ENCODE measurements at places on chromosomes 11 and 22. TPM values are rescaled to one million over a fixed set of nuclear protein-coding genes. Genes with fewer than 3 reads are reported as not detected.

- DNase-seq = peak; percentile 95
Observed at GRCh38 chr11:9759519-9760192, 95.8 kb downstream of the SWAP70 start.

GRCh38 chr22:32531931-32532819 lies 57.6 kb downstream of the FBXO7 start:
- peak; percentile 58 for DNase-seq

DNA sequence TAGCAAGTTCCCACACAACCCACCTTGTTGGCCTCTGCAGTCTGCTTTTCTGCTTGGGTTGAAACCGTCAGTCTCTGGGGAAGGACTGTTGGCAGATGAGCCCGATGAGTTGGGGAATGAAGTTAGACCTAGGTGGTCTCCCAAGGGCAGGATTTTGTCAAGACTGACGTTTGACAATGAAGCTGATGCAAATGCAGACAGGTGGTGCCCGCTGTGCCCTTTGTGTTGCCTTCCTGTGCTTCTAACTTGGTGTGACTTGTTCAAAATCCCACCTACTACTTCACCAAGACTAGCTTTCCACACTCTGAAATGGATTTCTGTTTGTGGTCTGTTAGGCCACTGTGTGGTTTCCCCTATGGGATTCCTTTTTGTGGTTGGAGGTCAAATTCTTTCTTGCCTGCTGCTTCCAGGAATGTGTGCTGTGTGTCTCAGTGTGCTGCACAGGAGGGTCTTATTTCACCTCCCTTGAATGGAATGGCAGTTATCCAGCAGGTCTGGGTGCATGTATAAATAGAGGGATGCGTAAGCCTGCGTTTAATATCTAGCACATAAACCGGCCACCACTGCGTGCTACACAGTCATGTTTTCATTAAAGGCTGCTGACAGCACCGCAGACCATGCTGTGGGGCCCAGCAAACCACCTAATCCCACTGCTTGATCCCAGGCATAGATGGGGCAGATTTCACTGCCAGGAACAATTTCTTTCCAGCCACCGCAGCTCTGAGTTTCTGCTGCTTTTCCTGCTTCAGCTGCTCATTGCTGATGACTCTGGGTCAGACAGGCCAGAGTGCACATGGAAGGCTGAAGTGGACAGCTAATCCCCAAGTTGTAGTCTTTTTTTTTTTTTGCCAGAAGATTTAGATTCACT lies 44.8 kb downstream of the ADAMTS8 start:
- no peak for DNase-seq

DNA sequence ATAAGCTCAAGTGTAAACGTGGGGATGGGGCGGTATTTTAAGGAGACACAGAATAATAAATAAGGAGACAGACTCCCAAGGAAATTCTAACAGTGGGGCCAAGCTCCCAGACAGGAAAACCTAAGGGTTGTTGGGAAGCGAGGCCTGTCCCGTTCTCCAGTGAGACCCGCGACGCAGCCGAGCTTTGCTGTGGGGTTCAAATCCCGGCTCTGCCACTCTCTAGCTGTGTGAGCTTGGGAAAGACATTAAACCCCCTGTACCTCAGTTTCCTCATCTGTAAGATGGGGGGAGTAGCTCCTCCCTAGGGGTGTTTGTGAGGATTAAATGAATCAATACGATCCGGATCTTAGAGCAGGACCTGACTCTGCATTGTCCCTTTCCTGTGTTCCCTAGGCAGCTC lies 106.8 kb downstream of the TRIM29 start:
- no peak for DNase-seq

- DNase-seq = no peak
Observed at GRCh38 chr11:13227676-13228255, 49.8 kb upstream of the BMAL1 start.

DNA sequence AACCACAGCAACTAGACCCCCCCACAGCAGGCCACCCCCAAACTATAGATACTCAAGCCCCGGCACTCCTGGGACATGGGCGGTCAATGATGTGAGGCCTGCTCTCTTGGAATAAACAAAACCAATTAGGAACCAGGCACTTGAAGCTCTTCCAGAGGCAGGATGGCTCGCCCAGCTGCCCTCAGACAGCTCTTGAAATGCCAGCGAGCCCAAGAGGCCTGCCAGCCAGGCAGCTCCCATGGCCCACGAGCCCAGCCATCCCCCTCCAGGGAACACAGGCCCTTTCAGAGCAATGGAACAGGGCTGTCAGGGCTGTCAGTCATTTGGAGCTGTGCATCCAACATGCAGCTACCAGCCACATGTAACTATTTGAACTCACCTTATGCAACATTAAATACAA lies 34.0 kb upstream of the TFIP11 start:
- DNase-seq = no peak

- DNase-seq = no peak
Observed at GRCh38 chr11:33185756-33186155, 24.5 kb upstream of the CSTF3 start.

DNA sequence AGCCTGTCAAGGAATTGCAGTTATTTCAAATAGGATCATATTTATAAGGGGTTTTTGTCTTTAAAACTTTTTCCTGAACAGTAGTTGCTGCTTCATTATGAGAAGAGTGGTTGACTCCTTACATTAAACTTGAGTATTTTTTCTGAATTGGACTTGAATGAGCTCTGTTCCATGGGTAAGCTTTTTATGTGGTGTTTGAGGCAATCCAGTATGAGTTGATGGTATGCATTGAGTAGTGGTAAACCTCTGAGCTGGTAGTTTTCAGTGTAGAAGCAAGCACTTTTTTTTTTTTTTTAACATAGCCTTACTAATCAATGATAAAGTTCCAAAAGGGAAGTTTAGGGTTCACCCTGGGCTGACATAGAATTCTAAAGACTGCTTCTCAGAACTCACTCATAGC lies 3.4 kb downstream of the KMT2A start:
- no peak for DNase-seq

DNA sequence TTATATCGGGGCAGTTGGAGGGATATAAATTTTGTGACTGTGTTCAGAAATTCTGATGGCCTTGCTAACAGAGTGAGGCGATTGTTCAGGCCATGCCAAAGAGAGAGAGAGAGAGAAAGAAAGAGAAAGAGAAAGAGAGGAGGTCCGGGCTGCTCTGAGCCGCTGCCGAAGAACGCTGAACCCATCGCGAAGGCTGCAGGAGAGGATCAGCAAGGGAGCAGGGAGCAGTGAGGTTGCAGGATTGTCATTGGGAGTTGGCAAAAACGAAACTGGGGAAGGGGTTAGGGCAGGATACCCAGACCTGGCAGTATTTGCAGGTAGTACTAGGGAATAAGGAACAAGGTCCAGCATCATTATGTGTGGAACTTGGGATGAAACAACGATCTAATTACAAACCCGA lies 537.1 kb downstream of the INSC start:
- DNase-seq = no peak

DNA sequence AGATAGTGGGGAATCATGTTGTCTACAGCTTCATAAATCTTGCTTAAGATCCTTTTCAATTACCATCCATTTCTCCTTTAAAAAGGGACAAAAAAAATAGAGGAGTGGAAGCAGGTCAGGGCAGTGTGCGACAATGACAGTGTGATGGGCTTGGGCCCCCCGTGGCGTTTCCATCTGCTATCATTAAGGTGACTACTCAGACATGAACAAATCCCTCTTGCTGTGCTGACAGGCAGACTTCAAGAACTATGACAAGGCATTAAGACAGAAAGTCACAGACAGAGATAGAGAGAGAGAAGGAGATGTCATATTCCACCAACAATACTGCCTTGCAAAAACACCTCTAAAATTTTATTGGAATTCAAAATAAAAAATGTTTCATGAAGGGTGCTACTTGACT lies 263.2 kb downstream of the DCDC1 start:
- no peak for DNase-seq

- DNase-seq = peak; percentile 88
Observed at GRCh38 chr11:2778630-2779498, 79.1 kb upstream of the KCNQ1OT1 start.

GRCh38 chr11:131713529-131714134 lies 343.2 kb downstream of the NTM start:
- no peak for DNase-seq

- no peak for DNase-seq
Observed at GRCh38 chr22:43488031-43488866, 76.4 kb downstream of the MPPED1 start.

GRCh38 chr11:35182317-35182939 lies 43.5 kb downstream of the CD44 start:
- DNase-seq = no peak

DNA sequence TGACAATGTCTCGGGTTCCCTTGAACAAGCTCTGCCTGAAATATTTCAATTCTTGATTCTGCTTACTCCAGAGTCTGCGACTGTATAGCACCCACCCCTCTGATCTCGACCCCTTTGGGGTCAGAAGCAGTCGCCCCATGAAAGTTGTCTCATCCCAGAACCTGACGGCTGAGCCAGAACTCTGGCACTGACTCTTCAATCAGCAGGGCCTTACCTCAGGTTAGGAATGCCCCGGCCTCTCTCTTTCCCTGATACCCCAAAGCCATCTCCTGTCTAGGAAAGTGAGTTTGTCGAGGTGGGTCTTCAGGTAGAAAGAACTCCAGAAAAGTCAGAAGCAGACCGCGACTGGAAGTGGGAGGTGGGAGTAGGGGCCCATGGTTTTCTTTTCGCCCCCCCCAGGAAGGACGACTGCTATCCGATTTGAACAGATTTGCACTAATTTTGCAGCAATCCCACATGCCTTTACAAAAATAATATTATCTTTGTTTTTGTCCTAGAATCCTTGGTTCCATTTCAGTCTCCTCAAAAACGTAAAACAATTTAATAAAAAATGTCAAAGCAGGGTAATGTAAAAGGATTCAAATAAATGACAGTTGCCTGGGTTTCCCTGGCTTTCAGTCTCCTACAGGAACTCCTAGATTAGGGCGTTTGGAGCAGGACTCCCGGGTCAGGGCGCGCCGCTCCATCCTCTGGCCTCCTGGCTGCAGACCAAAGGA lies 898 bp upstream of the ROBO3 start:
- DNase-seq = no peak

DNA sequence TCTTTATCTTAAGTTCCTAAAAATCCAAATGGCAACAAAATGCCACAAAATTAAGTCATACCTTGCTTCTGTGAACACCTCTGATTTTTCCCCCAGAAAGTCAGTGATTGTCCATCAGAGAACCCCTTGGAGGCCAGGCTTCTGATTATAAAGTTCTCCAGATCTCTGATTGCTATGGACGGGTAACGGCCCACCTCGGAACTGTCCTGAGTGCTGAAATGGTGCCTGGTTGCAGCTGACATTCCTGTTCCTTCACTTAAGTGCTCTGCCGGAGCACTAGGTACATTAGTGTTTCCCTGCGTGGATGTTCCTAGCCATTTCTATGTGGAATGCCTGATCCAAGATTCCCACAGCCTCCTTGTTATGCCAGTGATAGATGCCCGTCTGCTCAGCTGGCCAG lies 85.0 kb downstream of the CHST1 start:
- DNase-seq = no peak

GRCh38 chr22:50481045-50481439 lies 301 bp upstream of the ADM2 start:
- no peak for DNase-seq

- DNase-seq = peak; percentile 73
Observed at GRCh38 chr11:65539744-65540289, 14.9 kb downstream of the SCYL1 start.

OR8G1 gene
- not detected for total RNA-seq

CCDC81 gene
- 3.1 TPM for total RNA-seq

DAGLA gene
- 7.5 TPM for total RNA-seq

PDGFB gene
- total RNA-seq = 1.8 TPM

MUC5B gene
- total RNA-seq = 18.9 TPM

BBOX1 gene
- not detected for total RNA-seq

CARD16 gene
- 36.3 TPM for total RNA-seq

INS gene
- total RNA-seq = not detected

CELSR1 gene
- total RNA-seq = 1.1 TPM

PHLDA2 gene
- total RNA-seq = 6.4 TPM

DGCR2 gene
- 96.2 TPM for total RNA-seq
